T-cell (primary cell): ENCODE measurements at places on chromosomes 16 and 17. TPM values are rescaled to one million over a fixed set of nuclear protein-coding genes. Genes with fewer than 3 reads are reported as not detected.

APOBR gene
- 15.9 TPM for total RNA-seq

IL21R gene
- total RNA-seq = 35.6 TPM

IGFBP4 gene
- 4.0 TPM for total RNA-seq

ASB16 gene
- total RNA-seq = not detected

CDT1 gene
- 1.2 TPM for total RNA-seq

PLA2G15 gene
- total RNA-seq = 10.8 TPM

CTRB1 gene
- 7.9 TPM for total RNA-seq

C17orf67 gene
- total RNA-seq = 8.6 TPM

FOXL1 gene
- not detected for total RNA-seq

C16orf46 gene
- 0.96 TPM for total RNA-seq

KRT32 gene
- not detected for total RNA-seq

WNT3 gene
- total RNA-seq = 0.12 TPM

OR4D1 gene
- total RNA-seq = 2.2 TPM
